Cortex of kidney (tissue), 1 donor: ENCODE measurements at places on chromosomes 4 and X.

- no peak for DNase-seq
Observed at GRCh38 chr4:6742989-6743388, 27.0 kb downstream of the BLOC1S4 start.

DNA sequence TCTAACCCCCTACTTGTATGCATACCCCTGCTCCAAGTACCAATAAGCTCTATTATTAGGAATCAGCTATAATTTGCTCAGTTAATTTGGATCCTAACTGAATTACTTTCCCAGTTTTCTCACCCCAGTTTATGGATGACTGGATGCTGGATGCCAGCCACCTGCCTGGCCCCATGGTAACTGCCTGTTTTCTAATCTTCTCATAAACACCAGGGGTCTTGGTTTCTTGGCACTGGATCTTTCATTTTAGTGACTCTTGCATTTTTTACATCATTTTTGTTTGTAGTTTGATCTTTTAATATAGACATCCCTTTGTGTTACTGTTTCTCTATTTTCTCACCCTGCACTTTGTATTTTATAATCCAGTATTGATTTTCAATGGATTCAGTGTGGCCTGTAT, 246.8 kb downstream of the ADGRL3 start:
- no peak for DNase-seq

GRCh38 chr4:85967872-85968271, 392.0 kb downstream of the MAPK10 start:
- DNase-seq = no peak

- DNase-seq = no peak
Observed at GRCh38 chrX:33195698-33196097, 15.7 kb downstream of the DMD start.

- DNase-seq = no peak
Observed at GRCh38 chr4:88196523-88197185, 38.2 kb upstream of the ABCG2 start.

DNA sequence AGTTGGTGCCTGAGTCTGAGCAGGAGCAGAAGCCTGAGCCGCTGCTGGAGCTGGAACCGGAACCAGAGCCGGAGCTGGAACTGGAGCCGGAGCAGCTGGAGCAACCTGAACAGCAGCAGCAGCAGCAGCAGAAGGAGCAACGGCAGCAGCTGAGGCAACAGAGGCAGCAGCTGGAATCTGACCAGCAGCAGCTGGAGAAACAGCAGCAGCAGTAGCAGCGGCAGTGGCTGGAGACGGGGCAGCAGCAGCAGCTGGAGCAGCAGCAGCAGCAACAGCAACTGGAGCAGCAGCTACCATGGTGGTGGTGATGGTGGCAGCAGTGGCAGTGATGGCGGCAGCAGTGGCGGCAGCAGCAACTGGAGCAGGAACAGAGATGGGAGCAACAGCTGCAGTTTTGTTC, 61.5 kb downstream of the AMOT start:
- DNase-seq = no peak

- no peak for DNase-seq
Observed at GRCh38 chr4:142064181-142064580, 427.8 kb downstream of the IL15 start.

DNA sequence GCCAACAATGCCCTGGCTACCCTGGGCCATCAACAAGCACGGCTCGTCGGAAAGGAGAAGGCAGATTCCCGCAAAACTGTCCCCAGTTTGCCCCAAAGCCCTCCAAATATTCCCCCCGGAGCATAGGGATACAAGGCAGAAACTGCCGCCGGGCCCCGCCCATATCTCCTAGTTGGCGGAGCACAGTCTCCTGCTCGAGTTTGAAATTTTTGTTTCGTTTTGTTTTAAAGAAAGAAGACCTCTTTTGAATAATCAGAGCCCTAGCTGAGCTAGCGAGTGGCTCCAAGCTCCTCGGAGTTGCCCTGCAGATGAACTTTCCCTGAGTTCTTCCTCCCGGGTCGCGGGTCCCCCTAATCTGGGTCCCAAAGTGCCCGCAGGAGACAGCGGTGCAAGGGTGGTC, 138.1 kb upstream of the ZIC3 start:
- no peak for DNase-seq

- no peak for DNase-seq
Observed at GRCh38 chr4:76898949-76899645, 1.2 kb upstream of the SOWAHB start.

GRCh38 chrX:20144491-20144890, 2.9 kb upstream of the EIF1AX start:
- no peak for DNase-seq

- DNase-seq = no peak
Observed at GRCh38 chr4:154577324-154577723, 13.2 kb downstream of the FGA start.

DNA sequence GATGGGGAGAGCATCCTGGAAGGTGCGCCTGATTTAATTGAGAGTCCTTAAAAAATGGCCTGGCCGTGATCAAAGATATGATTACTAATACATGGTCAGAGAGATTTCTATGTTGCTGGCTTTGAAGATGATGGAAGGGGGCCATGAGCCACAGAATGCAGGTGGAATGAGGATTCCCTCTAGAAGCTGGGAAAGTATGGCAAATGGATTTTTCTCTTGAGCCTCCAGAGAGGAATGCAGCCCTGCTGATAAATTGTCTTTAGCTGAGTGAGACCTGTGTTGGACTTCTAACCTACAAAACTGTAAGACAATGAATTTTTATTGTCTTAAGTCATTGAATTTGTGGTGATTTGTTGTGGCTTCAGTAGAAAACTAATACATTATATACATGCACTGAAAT, 7.7 kb downstream of the NUDT9 start:
- no peak for DNase-seq

DNA sequence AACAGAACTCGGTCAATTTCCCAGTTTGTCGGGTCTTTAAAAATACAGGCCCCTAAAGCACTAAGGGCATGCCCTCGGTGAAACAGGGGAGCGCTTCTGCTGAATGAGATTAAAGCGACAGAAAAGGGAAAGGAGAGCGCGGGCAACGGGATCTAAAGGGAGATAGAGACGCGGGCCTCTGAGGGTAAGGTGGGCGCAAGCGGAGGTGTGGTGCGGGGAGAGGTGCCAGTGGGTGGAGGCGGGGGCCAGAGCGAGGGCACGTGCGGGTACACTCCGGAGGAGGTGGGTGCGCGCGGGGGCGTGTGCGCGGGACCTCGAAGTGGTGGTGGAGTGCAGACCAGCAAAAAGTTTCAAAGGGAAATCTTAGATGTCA, 787 bp upstream of the TET2 start:
- no peak for DNase-seq

DNA sequence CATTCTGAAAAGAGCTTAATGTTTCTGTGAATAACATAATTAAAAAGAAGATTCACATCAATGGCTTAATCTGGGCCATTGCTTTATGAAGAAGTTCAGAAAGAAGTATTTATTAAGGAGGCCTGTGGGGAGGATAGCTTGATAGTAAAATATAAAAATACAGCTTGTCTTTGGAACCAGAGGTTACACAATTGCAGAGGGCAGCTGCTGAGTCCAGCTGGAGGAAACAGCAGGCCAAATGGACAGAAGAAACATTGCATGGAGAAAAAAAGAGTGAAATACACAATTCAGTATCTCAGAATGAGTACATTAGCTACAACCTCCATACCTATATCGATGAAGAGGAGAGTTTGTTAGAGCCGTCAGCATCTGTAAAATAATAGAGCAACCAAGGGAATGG, 148.0 kb upstream of the NPY2R start:
- DNase-seq = no peak

- no peak for DNase-seq
Observed at GRCh38 chrX:55648434-55648833, 25.2 kb downstream of the FOXR2 start.

GRCh38 chr4:107512549-107512948, 207.5 kb downstream of the PAPSS1 start:
- no peak for DNase-seq

- DNase-seq = no peak
Observed at GRCh38 chrX:129825746-129826505, 17.8 kb downstream of the ZDHHC9 start.

- DNase-seq = no peak
Observed at GRCh38 chr4:74095886-74096264, 3.1 kb downstream of the CXCL2 start.

DNA sequence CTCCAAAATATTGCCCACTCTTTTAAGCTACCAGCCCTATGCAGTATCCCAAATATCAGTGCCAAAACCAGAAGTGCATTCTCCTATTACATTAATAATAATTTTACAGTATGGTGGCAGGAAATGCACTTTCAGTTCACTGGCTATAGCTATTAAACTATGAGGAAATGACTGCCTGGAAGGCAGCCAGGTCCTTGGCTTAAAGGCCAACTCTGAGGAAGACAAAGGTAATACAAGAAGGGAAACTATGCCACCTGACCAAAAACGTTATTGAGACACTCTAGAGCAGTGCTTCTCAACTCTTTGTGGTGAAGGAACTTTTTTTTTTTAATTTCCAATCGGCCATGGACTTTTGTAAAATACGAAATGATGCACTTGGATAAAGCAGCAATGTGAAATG, 133.6 kb upstream of the VAMP7 start:
- no peak for DNase-seq

DNA sequence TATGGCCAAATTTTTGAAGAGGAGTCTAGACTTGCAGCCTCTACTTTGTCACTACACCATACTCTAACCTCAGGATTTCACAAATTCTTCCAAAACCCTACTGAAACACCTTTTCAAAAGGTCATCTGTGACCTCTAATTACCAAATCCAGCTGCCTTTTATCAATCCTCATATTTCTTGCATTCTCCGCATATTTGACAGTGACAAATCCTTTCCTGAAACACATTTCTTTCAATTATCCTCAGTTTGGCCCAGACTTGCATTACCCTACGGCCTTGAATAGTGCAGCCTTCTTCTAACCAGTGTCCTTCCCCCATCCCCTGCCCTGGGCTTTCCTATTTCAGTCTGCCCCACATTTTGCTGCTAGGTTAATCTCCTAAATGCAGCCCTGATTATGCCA, 25.5 kb downstream of the MID2 start:
- DNase-seq = no peak

GRCh38 chrX:103791826-103792485, 15.3 kb downstream of the PLP1 start:
- no peak for DNase-seq

GRCh38 chrX:7447801-7448499, 300.0 kb upstream of the PUDP start:
- no peak for DNase-seq

- no peak for DNase-seq
Observed at GRCh38 chr4:42306221-42307109, 90.8 kb upstream of the SHISA3 start.

GRCh38 chr4:105059337-105059736, 87.3 kb upstream of the TET2 start:
- no peak for DNase-seq

GRCh38 chrX:143472347-143472938, 44.8 kb downstream of the SPANXN3 start:
- no peak for DNase-seq

DNA sequence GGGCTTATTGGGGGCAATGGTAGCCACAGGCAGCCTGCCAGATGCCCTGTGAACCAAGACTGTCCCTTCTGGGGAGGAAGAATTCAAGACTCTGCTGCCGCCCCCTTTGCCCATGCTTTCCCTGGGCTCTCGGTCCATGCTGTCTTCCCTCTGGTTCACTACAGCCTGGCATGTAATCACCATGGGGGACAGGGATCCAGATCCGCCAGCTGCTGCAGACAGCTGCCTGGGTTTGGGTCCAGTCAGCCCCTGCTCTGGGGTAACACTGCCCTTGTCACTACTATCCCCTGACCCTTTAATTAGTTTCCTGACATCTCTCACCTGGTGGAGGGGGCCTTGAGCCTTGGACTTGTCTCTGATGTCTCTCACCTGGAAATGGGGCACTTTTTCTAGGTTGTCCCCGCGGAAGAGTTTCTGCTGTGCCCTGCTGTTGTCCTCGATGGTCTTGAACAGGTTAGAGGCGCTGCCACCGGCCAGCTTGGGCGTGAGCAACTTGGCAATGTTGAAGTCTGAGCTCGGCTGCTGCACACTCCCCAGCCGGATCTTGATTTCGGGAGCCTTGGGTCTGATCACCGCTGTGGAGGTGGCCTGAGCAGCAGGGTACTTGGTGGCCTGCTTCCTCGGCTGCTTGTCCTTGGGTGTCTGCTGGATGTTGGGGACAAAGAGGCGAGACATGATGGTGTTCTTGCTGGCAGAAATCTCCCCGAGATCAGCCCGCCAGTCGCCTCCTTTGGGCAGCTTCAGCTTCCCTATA, 6.4 kb downstream of the C4orf54 start:
- DNase-seq = no peak

DNA sequence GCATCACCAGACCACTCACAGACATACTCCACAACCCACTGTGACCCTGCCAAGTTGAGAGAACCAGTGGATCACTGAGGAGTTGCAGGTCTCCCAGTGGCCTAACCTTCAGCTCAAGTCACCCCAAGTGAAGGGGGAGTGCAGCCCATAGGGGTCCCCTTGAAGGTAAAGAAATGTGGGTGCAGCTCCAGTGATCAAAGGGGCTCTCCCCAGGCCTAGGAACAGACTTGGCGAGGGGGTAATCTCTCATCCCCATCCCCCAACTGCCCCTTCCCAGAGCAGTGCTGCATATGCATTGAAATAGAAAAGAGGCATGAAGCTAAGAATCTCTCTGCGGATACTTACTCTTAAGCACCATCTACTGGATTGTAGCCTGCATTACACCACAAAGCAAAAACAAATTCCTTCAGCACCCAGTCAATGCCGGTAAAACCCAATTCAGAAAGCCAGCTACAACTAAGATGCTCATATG, 27.0 kb downstream of the MAGEE1 start:
- DNase-seq = no peak

DNA sequence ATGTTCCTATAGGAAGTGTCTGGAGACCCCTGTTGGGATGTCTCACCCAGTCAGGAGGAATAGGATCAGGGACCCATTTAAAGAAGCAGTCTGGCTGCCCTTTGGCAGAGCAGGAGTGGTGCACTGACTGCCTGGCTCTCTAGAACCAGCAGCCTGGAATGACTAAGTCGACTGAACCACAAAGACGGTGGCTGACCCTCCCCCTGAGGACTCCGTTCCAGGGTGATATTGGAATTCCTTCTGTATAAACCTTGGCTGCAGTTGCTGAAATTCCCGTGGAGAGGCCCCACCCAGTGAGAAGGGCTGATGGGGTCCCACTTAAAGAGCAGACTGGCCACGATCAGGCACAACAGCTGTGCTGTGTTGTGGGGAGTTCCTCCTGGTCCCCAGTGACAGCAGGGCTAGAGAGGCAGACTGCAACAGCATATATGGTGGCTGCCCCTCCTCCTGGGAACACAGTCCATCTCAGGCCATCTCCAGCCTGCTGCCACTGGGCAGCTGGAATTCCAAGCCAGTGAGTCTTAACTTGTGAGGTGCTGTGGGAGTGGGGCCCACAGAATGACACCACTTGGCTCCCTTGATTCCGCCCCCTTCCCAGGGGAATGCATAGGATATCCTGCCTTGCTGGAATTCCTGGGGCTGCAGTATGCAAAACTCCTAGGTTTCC, 41.8 kb upstream of the RLIM start:
- no peak for DNase-seq

- no peak for DNase-seq
Observed at GRCh38 chr4:26179316-26179760, 141.5 kb upstream of the RBPJ start.

DNA sequence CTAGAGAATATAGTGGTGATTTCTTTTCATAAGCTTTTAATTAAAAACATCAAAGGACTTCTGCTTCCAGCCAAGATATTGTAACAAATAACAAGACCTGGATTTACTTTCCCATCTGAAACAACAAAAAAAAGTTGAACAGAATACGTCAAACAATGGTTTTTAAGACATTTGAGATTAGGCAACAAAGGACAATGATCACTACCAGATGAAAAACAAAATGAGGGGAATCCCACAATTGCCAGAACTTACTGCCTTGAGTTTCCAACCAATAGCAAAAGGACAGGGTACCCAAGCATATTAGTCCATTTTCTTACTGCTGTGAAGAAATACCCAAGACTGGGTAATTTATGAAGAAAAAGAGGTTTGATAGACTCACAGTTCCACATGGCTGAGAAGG, 341.4 kb upstream of the INTU start:
- no peak for DNase-seq
